Progenitor cell of endocrine pancreas (in vitro differentiated cells): ENCODE measurements at places on chromosomes 3 and 15. TPM values are rescaled to one million over a fixed set of nuclear protein-coding genes. Genes with fewer than 3 reads are reported as not detected.
A peak's percentile ranks its signal among the peaks of the same experiment; 100 is the strongest.

Gene IL20RB
- 0.62 and 1.7 TPM in 2 replicates for total RNA-seq

- DNase-seq, result no peak
Observed at GRCh38 chr15:67042551-67043142, 22.8 kb upstream of the SMAD3 start.

Gene FBXO40
- total RNA-seq, result not detected in 2 replicates

DNA sequence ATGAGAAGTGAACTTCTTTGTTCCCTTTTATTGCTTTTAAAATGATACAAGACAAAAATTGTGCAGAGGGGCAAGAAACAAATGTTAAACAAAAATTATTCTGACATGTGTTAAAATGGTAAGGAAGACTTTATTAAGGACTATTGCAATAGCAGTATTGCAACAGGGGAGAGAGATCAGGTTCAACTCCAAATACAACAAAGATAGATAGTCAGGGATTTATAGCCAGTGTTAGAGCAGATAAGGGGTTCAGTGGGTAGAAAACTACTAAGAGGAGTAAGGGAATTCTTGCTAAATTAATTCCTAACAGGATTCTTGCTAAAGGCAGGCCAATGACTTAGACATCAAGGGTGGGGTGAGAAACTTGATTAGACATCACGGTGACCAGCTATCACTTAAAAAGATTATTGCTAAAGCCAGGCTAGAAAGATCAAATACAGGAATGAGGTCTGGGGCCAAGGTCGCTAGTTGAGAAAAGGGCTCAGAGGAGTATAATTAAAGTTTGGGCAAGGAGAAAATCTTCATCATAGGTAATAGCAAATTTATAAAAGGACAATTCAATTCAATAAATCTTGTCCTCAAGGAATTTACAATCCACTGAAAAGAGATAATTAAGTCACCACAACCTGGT, 81.5 kb downstream of the FHIT start:
- DNase-seq, result no peak

DNA sequence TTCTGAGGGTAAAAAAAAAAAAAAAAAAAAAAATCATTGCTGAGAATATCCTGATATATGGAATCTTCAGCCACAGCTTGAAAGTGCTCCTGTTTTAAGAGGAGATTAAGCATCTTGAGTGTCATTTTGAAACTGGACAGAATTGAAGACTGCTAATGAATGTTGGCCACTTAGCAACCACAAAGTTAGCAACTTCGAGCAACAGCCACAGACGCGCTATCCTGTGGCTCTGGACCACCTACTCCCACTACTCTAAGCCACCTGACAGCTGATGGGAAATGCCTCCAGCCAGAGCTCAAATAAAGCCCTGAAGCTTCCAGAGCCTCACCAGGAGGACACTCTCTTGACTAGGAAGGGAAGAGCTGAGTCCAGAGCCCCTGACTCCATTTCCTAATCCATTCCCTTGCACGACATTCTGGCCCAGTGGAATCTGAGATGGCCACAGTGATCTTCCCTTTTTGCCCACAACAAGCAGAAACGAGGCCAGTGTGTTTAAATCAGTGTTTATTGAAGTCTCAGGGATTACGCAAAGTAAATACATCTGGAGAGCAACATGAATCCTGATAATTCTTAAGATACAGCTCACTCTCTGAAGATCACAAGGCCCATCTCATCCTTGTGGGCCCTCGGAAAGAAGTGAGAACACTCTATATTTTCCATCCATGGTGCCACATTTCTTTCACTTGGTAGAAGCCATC, 58.6 kb downstream of the TMEM212 start:
- no peak for DNase-seq

DNA sequence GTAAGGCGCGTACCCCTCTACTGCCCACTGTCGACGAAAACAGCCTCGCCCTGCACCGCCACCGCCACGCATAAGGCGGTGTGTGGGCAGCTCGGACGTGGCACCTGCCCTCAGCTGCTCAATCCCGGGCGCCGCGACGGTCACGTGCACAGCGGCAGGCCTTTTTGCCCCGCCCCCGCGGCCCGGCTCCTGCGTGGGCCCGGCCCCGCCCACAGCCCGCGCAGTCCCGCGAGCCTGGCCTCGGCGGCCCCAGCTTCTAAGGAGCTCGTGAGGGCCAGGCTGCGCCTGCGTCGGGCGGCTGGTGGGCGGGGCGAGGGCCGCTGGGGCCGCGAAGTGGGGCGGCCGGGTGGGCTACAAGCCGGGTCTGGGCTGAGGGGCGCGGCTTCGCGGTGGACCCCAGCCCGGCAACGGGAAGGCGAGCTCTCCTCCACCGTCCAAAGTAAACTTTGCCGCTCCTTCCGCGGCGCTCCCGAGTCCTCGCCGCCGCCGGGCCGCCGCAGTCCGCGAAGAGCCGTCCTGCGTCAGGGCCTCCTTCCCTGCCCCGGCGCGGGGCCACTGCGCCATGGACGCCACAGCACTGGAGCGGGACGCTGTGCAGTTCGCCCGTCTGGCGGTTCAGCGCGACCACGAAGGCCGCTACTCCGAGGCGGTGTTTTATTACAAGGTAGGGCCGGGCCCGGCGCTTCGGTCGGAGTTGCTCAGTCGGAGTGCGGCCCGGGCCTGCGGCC, at the start of gene CAPN7:
Gene CAPN7, plus strand, starts transcription at position 313 of the 728 bp plus-strand sequence. Its CDS starts 250 bp downstream, at position 563.
- DNase-seq, result peak; percentile 94

DNA sequence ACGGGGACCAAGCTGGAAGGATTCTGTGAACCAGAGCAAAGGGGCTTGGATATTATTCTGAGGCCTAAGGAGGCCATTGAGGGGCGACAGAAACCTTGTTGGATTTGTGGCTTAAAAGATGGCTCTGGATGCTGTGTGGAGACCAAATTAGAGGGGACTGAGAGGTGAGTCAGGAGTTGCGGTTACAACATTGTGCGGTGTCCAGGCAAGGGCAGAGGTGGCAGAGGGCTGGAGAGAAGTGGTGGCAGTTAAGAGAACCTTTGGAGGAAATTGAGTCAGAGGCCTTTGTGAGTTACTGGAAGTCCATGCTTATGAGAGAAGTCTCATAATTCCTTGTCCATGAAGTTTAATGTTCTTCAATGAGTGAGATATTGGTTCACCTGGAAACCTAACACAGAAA, 143.2 kb downstream of the FAM43A start:
- no peak for DNase-seq

Gene PCYT1A
- 33.9 and 42.9 TPM in 2 replicates for total RNA-seq
